ENCODE measurements at places on chromosomes 11 and 22.

DNA sequence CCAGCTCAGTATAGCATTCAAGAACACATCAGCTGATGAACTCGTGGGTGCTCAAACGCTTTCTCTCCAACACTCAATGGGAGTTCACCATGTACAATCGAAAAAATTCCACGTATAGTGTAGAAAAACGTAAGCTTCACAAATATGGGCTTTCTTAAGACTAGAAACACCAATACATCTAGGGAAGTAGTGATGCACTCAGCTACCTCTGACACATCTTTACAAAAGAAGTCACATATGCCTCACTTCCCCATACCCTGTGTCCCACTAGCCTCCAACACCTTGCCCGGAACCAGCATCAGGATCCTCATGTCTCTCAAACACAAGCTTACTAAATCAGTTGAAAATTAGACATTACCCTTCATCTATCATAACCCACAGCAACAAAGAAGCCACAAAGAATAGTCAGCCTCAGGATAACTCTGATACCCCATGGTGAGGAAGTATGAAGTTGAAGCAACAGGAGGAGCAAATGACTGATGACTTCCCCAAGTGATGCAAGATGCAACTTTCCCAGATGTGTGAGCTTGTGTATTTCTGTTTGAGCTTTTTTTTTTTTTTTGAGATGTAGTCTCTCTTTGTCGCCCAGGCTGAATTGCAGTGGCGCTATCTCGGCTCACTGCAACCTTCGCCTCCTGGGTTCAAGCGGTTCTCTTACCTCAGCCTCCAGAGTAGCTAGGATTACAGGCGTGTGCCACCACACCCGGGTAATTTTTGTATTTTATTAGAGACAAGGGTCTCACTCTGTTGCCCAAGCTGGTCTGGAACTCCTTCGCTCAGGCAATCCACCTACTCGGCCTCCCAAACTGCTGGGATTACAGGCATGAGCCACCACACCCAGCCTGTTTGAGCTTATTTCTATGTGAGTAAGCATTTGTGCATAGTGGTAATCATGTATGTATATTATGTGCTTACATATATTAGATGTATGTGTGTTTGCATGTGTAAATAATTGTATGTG lies 8.5 kb upstream of the DENND5A start:
- peak; percentile 12 for DNase-seq

DNA sequence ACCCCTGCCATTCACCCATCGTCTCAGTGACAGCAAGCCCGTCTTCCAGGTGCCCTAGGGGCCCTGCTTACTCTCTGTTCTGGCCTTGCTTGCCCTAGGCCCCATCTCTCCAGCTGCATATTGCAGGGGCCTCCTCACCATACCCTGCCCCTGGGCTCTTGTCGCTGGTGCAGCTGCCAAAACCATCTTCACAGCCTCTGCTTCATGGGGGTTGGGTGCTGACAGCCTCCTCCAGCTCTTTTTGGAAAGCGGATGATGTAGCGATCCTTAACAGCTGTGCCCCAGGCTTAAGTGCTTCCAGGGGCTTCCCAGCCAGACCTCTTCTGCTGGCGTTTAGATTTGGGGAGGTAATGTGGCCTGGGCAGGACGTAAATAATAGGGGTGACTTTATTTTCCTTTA lies 61.2 kb upstream of the SUSD2 start:
- no peak for DNase-seq

DNA sequence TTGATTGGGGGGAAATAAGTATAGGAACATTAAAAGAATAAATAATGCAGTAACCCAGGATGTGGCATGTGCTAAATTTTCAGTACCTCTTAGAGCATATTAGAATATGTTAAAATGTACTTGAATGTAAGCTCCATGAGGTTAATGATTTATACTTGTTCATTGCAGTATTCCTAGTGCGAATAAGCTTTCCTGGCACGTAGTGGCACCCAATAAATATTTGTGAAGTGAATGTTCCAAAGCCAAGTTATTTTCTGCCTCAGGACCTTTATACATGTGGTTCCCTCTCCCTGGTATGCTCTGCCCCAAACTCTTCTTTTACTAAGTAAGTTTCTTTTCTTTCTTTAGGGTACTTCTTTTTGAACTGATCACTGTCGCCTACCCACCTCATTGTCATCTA lies 118.8 kb downstream of the DBX1 start:
- DNase-seq = no peak

- DNase-seq = no peak
Measured at GRCh38 chr22:42704896-42705295, 15.8 kb downstream of the A4GALT start.

- no peak for DNase-seq
Measured at GRCh38 chr22:39577366-39577765, 6.8 kb downstream of the CACNA1I start.

DNA sequence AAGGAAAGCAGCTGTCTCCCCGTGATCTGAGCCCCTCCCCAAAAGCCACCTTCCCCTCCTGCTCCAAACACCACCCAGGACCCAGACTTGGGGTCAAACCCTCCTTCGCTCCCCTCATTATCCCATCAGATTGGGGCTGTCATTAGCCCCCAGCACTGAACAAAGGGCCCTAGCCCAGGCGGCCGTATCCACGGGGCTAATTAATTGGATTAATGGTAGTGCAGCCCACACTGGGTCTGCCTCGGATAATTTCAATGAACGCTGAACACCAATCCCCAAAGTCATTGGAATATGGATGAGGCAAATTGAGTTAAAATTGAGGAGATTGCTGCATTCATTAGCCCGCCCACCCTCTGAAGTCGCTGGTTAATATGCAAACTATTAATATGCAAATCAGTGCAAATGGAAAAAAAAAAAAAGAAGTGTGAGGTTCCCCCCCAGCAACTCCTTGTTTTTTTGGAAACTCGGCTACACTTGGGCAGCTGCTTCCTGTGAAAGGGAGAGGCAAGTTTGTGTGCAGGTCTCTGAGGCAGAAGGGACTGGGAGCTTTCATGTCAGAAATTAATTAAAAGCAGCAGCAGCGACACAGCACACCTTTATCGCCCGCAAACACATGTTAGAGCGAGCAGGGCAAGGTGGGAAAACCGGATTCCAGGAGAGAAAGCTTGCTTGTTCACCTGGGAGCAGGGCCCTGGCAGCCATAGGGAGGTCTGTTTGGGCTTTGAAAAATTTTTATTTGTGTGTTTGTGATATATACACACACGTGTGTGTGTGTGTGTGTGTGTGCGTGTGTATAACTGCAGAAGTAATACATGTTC lies 517.8 kb downstream of the MIAT start:
- no peak for DNase-seq

DNA sequence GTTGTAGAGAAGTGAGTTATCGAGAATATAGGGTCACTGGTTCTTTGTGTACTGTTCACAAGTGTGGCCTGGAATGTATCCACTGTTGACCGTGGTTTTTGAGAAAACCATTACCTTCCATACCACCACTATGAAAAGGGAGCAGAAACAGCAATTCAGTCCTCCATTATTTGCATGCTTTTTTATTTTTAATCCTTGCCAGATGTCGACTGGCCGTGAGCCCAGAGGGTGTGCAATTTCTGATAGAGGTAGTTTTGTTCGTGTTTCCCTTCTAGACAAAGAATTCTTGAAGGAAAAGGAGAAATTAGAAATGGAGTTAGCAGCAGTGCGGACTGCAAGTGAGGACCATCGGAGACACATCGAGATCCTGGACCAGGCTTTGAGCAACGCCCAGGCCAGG lies 81.7 kb downstream of the AMOTL1 start:
- DNase-seq = no peak

DNA sequence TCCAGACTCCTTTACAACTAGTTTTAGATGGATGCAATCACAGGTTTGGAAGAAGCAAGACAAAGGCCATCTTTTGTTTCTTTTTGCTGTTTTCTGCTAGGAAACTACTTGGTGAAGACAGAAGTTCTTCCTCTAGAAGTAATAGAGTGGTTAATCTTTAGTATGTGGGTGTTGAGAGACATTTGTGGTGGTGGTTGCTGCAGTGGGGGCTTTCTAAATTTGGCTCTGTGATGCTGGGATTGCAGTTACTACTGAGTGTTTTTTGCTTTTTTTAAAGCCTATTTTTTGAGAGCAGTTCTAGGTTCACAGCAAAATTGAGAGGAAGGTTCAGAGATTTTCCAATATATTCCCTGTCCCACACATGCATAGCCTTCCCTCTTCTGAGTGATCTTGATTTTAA lies 120.0 kb downstream of the AASDHPPT start:
- no peak for DNase-seq

DNA sequence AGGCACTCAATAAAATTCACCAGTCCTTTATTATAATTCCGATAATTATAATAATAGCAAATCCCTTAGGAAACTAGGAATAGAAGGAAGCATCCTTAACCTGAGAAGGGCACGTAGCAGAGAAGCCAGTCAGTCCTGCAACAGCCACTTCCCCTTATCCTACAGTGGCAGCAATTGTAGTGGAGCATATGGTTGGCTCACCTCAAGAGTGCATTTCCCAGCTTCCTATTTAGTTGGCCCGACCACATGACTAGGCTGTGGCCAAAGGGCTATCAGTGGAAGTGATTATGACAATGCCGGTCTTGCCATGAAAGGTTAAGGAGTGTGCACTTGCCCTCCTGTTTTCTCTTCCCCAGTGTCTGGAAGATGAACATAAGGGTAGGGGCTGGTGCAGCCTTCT lies 27.0 kb downstream of the TESMIN start:
- DNase-seq = no peak
